Thyroid gland (tissue), 4 donors: ENCODE measurements at places on chromosomes 2 and 18. TPM values are rescaled to one million over a fixed set of nuclear protein-coding genes. Genes with fewer than 3 reads are reported as not detected.

DNA sequence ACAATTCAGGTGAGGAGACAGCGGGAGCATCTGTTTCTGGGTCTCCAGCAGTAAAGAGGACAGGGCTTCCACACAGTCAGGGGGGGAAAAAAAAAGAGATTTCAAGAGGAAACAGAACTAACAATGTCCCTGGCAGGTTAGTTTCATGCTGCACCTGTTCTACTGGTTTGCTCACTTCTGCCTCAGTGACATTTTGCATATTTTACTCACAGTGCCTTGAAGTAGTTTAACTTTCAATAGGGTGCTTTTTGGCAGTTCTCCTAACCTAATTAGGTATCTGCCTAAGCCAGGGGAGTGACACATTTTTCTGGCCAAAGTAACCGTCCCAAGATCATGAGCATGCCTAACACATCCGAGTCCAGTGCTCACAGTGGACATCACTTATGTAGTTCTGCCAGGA is 109.0 kb upstream of the ALK start:
- H3K4me1 ChIP-seq, result peaks cover 3% of the 10 kb centered on the region
- H3K27ac ChIP-seq, result no peak overlapping the region
- no peaks in the 10 kb centered on the region for H3K27me3 ChIP-seq
- no peaks in the 10 kb centered on the region for H3K36me3 ChIP-seq

DNA sequence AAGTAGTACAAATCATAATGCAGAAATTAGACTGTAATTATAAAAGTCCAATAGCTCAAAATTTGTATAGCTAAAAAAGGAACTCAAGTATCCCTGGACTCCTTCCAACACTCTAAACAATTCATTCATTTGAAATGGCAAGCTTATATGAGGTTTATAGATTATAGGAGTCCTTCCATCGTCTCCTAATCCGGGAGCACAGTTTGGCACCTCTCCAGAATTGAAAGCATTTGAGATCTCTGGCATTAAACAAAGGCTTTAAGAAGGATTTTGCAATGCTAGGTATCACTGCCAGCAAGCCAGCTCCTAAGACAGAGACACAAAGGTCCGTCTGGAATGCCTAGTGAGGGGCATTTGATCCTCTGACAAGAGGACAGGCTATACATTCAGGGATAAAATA is 90.9 kb downstream of the ACVR1 start:
- H3K4me3 ChIP-seq, result no peak overlapping the region
- no peaks in the 10 kb centered on the region for H3K27me3 ChIP-seq
- H3K27ac ChIP-seq, result peak overlapping the region; percentile 76
- H3K36me3 ChIP-seq, result no peaks in the 10 kb centered on the region
- DNase-seq, result peak; percentile 36

- no peak for DNase-seq
- peaks cover 68% of the 10 kb centered on the region for H3K27me3 ChIP-seq
- H3K36me3 ChIP-seq, result no peaks in the 10 kb centered on the region
- no peak overlapping the region for H3K27ac ChIP-seq
Observed at GRCh38 chr2:104851291-104852089, 2.4 kb upstream of the POU3F3 start.

The B3GNT7 gene
- total RNA-seq, result 19.2 TPM

DNA sequence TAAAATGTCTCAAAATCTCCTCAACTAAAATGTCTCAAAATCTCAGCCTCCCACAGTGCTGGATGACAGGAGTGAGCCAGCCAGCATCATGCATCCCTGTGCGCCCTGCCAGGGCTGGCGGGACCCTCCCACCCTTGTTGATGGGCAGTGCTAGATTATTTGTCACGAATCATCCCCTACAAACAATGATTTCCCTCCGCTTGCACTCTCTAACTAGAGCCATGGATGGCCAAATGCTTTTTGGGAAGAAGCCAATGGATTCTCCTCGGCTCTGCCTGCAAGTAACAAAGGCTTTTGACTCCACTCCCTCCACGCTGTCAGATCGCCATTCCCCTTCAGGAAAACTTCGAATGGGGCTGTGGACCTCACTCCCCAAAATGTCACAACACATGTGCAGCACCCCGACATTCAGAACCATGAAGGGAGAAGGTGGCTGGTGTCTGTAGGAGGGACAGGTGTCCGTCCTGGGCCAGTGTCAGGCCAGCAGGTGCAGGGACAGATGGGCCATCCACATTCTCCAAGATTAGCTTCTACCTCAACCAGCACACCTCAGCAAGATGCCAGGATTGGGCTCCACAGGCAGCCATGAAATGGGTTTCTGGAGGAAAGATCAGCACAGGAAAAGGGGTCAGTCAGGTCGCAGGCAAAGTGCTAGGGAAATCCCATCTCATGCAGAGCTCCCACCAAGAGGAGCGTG is 11.5 kb downstream of the AMER3 start:
- H3K27me3 ChIP-seq, result no peaks in the 10 kb centered on the region
- no peaks in the 10 kb centered on the region for H3K4me1 ChIP-seq
- H3K27ac ChIP-seq, result no peak overlapping the region
- no peaks in the 10 kb centered on the region for H3K36me3 ChIP-seq
- no peak for DNase-seq

GRCh38 chr2:10324095-10324832 is 21.6 kb downstream of the HPCAL1 start:
- no peaks in the 10 kb centered on the region for H3K27me3 ChIP-seq
- peaks cover 11% of the 10 kb centered on the region for H3K4me1 ChIP-seq
- no peak overlapping the region for H3K4me3 ChIP-seq
- no peak overlapping the region for H3K27ac ChIP-seq
- DNase-seq, result no peak
- no peaks in the 10 kb centered on the region for H3K36me3 ChIP-seq

DNA sequence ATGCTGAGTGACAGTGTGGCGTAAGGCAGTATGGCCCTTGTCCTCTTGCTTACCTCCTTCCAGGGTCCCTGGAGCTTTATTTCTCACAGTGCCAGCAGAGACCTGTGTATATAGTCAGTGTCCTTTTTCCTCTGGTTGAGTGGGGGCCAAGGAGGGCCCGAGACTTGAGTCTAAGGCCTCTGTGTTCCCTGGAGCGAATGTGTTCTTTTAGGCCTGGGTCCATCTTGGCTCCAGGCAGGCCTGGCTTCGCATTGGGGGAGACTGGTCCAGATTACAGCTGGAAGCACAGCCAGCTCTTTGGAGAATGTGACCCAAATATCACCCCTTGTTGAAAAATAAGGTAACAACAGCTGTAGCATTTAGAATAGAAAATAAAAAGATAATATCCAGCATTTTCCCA is 5.0 kb downstream of the VAMP5 start:
- H3K36me3 ChIP-seq, result no peaks in the 10 kb centered on the region
- peak overlapping the region; percentile 88 for H3K27ac ChIP-seq
- H3K27me3 ChIP-seq, result no peaks in the 10 kb centered on the region
- DNase-seq, result no peak

DNA sequence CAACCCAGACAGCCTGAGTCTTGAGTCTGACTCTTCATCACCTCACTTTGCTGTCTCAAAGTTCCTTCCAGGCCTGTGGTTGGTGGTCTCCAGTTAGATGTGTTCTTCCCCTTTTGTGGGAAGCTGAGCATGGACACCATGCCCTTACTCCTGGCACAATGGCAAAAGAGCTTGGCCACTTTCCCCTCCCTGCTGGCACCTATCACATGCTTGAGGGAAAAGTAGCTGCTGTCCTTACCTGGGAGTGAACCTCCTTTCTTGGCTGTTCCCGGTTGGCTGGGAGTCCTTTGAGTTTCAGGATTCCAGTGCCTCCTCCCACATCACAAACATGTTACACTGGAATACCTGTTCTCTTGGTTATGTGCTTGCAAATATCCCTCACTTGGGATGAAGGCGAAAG is 97.8 kb downstream of the GATA6 start:
- H3K4me3 ChIP-seq, result no peak overlapping the region
- no peak overlapping the region for H3K27ac ChIP-seq
- DNase-seq, result no peak
- H3K27me3 ChIP-seq, result no peaks in the 10 kb centered on the region
- no peaks in the 10 kb centered on the region for H3K4me1 ChIP-seq
- H3K36me3 ChIP-seq, result no peaks in the 10 kb centered on the region

The TUBA4B gene
- not detected for total RNA-seq

- DNase-seq, result no peak
- H3K27me3 ChIP-seq, result no peaks in the 10 kb centered on the region
- no peaks in the 10 kb centered on the region for H3K4me1 ChIP-seq
Observed at GRCh38 chr2:147223553-147224060, 621.2 kb upstream of the ACVR2A start.

The OSBPL1A gene
- 57.4 TPM for total RNA-seq

DNA sequence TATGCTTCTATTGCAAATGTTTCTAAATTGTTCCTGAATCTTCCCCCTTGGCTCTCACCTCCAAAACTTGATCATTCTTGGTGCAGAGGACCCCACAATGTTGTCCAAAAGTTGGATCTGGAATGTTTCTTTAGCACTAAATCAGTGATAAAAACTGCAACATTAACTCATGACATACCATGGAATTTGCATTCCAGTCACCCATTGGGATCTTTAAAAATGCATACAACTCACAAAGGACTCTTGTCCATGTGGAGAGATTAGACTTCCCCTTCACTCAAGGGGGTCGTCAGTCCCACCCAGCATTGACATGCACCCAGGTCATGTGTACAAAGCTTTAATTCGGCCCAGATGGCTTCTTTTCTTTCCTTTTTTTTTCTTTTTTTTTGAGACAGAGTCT is 169.3 kb downstream of the SETBP1 start:
- H3K4me3 ChIP-seq, result no peak overlapping the region
- no peaks in the 10 kb centered on the region for H3K27me3 ChIP-seq
- DNase-seq, result no peak
- no peak overlapping the region for H3K27ac ChIP-seq
- peaks cover 23% of the 10 kb centered on the region for H3K4me1 ChIP-seq
- H3K36me3 ChIP-seq, result no peaks in the 10 kb centered on the region

DNA sequence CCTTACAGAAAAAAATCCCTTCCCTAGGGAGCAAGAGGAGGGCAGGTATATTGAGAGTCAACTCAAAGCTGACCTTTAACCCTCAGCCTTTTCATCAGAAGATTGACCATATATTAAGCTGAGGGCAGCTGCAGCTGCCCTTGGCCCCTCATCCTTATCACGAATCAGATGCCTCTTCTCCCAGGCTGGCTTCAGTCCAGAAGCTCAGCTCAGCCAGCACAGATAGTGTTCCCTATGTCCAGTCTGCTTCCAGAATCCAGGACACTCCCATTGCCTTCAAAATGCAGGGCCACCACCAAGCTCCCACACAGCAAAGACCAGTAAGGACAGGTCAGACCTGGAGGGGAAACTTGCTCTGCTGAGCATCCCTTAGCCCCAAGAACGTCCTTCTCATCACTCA is 146.1 kb downstream of the BCL11A start:
- H3K27me3 ChIP-seq, result no peaks in the 10 kb centered on the region
- no peak overlapping the region for H3K4me3 ChIP-seq
- DNase-seq, result no peak
- no peak overlapping the region for H3K27ac ChIP-seq
- no peaks in the 10 kb centered on the region for H3K4me1 ChIP-seq

DNA sequence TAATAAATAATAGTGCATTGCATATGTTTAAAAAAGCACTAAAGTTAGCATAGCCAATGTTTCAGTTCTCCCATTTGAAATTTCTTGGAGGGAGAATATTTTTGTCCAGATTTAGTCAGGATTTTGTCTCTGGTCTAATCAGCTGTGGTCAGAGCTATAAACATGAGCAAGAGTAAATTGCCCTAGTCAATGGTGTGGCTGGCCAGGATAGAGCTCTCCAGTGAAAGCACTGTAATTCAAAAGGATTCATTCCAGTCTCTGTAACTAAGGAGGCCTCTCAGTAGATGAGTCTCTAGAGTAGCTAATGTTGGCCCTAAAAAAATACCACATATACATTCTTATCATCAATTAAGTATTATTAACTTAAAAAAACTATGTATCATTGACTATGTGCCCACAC is 241.6 kb downstream of the CDCA7 start:
- no peak overlapping the region for H3K4me3 ChIP-seq
- no peak for DNase-seq
- H3K4me1 ChIP-seq, result peaks cover 1% of the 10 kb centered on the region

GRCh38 chr2:86352727-86353221 is 15.3 kb upstream of the REEP1 start:
- no peak overlapping the region for H3K27ac ChIP-seq
- DNase-seq, result no peak
- no peak overlapping the region for H3K4me3 ChIP-seq
- no peaks in the 10 kb centered on the region for H3K36me3 ChIP-seq
- H3K4me1 ChIP-seq, result no peaks in the 10 kb centered on the region
- H3K27me3 ChIP-seq, result no peaks in the 10 kb centered on the region

GRCh38 chr2:171485116-171485515 is 37.2 kb upstream of the CYBRD1 start:
- H3K27ac ChIP-seq, result no peak overlapping the region
- H3K27me3 ChIP-seq, result no peaks in the 10 kb centered on the region
- no peak overlapping the region for H3K4me3 ChIP-seq
- peaks cover 6% of the 10 kb centered on the region for H3K4me1 ChIP-seq

The TFPI gene
- 147 TPM for total RNA-seq

The CXCR1 gene
- total RNA-seq, result not detected

DNA sequence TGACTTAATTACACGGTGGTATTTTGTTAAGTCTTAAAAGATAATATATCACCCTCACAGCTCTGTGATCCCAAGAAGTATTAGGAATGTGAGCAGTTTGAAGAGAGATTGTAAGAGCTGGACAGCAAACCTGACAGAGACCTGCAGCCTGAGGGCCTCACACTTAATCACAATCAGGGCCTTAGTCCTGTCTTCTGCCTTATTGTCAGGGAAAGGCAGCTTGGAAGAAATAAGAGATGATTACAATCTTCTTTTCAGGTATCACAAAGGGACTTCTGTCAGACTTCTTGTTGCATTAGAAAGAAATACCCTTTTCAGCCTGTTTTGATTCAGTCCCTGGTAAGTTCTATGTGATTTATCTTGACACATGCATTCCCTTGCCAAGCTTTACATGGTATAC is 1433.8 kb upstream of the SLC39A10 start:
- no peak overlapping the region for H3K4me3 ChIP-seq
- no peaks in the 10 kb centered on the region for H3K36me3 ChIP-seq

The PJVK gene
- 7.3 TPM for total RNA-seq

- H3K27me3 ChIP-seq, result no peaks in the 10 kb centered on the region
- no peak for DNase-seq
- no peak overlapping the region for H3K4me3 ChIP-seq
- H3K36me3 ChIP-seq, result no peaks in the 10 kb centered on the region
- H3K27ac ChIP-seq, result no peak overlapping the region
Observed at GRCh38 chr18:23302511-23302850, 150.6 kb upstream of the RIOK3 start.

- H3K4me1 ChIP-seq, result no peaks in the 10 kb centered on the region
- H3K4me3 ChIP-seq, result no peak overlapping the region
- H3K36me3 ChIP-seq, result no peaks in the 10 kb centered on the region
Observed at GRCh38 chr2:147110317-147110716, 734.5 kb upstream of the ACVR2A start.

- H3K4me1 ChIP-seq, result peaks cover 10% of the 10 kb centered on the region
- H3K27me3 ChIP-seq, result no peaks in the 10 kb centered on the region
- H3K27ac ChIP-seq, result no peak overlapping the region
- no peak overlapping the region for H3K4me3 ChIP-seq
- no peaks in the 10 kb centered on the region for H3K36me3 ChIP-seq
- DNase-seq, result no peak
Observed at GRCh38 chr2:192127434-192127833, 67.3 kb downstream of the TMEFF2 start.
